NCI-H1694 (cell line): ENCODE measurements at places on chromosomes 3 and 15.
A peak's percentile ranks its signal among the peaks of the same experiment; 100 is the strongest.

- no peak for DNase-seq
Observed at GRCh38 chr3:117820658-117821299, 1111.2 kb downstream of the TUSC7 start.

GRCh38 chr15:76368122-76368621 is 31.6 kb downstream of the ISL2 start:
- no peak for DNase-seq

DNA sequence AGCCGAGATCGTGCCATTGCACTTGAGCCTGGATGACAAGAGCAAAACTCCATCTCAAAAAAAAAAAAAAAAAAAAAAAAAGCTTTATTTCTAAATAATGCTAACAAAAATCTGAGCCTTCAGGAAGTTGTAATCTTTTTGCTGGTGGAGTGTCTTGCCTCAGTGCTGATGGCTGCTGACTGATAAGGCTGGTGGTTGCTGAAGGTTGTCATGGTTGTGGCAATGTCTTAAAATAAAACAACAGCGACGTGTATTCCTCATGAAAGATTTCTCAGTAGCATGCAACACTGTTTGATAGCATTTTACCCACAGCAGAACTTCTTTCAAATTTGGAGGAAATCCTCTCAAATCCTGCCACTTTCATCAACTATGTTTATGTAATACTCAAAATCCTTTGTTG is 77.4 kb upstream of the PTPRG start:
- no peak for DNase-seq

GRCh38 chr3:142366434-142366833 is 81.4 kb downstream of the XRN1 start:
- peak; percentile 54 for DNase-seq

DNA sequence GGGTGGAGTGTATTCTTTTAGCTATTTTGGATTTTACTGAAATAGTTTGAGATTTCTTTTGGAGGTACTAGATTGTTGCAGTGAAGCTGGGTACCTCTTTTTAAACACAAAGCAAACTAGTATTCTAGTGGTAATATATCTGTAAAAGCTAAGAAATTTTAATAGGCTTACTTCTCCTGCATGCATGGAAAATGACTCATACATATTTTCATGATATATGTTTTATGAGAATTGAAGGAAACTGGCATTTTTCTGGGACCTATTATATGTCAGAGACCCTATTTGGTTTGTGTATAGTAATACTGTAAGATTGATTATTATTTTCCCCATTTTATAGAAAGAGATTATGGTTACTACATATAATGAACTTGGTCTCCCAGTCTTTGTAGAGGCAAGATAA is 851.0 kb downstream of the DIPK2A start:
- no peak for DNase-seq

- DNase-seq, result no peak
Observed at GRCh38 chr3:197354568-197355001, 56.2 kb upstream of the DLG1 start.

DNA sequence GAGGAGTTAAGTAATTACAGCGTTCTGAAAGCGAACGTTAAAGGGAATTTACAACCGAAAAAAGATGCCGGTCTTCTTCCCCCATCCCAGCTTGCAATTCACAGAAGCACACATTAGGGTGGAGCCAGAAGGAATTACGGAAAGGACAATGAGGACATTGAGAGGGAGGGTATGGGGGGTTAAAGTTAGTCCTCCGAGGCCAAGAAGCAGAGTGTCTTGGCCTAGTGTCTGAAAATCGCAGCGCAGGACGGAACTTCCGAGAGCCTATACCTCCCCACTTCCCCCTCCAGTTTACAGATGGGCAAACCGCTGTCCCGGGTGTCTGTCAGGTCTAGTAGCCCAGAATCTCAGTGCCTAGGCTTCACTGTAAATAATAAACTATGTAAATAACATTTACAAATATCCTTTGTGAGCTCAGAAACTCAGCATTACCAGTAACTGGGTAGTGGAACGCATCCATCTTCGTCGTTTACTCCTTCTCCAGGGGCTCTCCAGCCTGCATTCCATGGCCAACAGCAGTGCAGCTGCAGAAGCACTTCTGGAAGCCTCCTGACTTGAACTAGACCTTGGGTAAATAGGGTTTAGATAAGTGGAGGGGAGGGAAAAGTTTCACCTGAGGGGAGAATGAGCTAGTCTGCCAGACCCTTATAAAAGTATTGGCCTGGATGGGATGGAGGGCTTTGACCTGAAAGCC is 922 bp downstream of the ADPRH start:
- DNase-seq, result no peak

- no peak for DNase-seq
Observed at GRCh38 chr3:191331388-191331787, 1.1 kb upstream of the UTS2B start.

DNA sequence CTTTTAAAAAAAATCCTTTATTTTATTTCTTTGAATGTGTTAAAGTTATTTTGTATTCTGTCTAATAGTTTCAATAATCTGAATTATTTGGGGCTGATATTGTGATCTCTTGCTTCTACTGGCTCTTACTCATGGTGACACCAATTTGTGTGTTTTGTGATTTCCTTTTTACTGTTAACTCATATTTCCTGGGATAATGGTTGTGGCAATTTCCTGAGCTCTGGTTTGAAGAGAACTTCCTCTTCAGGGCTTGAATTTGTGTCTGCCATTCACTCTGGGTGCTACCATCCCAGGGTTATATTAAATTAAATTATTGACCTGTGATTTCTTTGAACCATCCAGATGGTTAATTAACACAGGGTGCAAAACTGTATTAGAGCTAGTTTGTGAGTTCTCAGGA is 60.4 kb upstream of the RNF7 start:
- DNase-seq, result no peak

- DNase-seq, result no peak
Observed at GRCh38 chr3:119913021-119913420, 131.1 kb downstream of the NR1I2 start.

GRCh38 chr15:76576523-76577279 is 240.1 kb downstream of the ISL2 start:
- no peak for DNase-seq

DNA sequence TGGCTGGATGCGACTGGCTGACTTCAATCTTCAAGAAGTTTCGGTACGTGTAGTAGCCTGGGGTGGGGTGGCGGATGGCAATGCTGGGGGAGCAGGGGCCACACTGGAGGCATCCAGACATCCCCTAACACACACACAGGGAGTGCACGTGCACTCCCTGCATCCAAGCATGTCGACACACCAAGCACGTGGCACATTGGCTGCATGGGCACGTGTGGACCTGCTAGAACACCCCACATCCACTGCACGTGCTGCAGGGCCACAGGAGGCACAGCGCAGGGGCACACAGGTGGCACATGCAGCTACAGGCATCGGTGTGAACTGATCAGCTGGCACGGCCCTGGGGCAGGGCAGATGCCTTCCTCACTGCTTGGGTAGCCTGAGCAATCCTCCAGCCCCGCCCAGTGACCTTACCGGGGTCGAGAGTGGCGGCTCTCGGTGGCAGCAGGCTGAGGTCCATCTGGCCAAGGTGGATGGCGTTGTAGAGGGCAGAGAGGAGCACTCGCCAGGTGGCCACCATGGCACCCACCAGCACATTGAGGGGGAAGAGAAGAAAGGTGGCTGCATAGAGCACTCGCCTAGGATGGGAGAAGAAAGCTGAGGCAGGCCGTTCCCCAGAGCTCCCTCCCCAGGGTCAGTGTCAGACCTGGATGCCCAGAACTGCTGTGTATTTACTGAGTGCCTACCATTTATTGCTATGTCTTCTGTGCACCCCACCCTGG is 7.5 kb downstream of the ISLR start:
- no peak for DNase-seq

- no peak for DNase-seq
Observed at GRCh38 chr15:74239051-74239705, 3.1 kb downstream of the CCDC33 start.

DNA sequence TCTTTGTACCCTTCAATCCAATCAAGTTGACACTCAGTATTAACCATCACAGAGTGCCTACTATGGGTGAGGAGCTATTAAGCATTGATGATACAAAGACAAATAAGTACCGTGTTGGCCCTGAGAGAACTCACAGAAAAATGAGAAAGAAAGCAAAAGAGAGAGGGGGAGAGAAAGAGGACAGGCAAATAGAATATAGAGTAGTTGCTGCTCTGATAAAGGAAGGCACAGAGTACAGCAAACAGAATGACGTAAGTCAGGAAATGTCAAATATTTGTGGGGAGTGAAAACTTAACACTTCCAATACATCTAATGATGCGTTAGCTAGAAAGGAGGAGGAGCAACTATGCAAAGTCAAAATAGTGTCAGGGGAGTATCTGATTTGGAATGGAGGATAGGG is 320.6 kb upstream of the KCNH8 start:
- DNase-seq, result no peak

- DNase-seq, result no peak
Observed at GRCh38 chr3:188090620-188091309, 63.2 kb upstream of the LPP start.

DNA sequence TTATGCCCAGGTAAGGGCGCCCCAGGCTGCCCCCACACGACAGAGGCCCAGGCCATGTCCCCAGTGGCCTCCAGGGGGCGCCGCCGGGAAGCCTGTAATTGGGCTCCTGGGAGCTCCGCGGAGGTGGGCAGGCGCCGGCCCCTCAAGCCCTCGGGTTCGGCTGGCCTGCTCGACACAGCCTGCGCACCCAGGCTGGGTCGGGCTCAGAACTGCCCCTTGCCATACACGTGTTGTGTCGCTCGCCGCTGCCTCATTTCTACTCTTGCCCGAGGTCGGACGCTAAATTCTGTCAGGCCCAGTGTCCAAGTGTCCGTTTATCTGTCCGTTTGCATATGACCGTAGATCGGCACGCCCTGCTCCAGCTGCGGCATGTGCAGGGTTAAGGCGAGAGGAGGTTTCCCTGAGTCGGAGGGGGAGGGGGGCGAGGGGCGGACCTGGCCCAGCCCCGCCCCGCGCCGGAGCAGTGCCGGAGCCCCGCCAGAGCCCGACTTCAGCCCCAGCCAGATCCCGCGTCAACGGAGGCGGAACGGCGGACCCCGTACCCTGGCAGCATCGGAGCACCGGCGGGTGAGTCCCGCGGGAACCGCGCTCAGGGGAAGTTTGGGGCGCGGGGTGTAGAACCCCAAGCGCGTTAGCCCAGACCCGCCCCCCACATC is at the start of gene KLHDC8B:
Gene KLHDC8B, plus strand, starts transcription at position 480 of the 656 bp plus-strand sequence. CDS start 1,172 bp downstream, outside the sequence.
- DNase-seq, result peak; percentile 0

GRCh38 chr3:29324180-29324651 is 43.3 kb downstream of the RBMS3 start:
- DNase-seq, result no peak

- no peak for DNase-seq
Observed at GRCh38 chr3:117045143-117045542, 335.6 kb downstream of the TUSC7 start.

DNA sequence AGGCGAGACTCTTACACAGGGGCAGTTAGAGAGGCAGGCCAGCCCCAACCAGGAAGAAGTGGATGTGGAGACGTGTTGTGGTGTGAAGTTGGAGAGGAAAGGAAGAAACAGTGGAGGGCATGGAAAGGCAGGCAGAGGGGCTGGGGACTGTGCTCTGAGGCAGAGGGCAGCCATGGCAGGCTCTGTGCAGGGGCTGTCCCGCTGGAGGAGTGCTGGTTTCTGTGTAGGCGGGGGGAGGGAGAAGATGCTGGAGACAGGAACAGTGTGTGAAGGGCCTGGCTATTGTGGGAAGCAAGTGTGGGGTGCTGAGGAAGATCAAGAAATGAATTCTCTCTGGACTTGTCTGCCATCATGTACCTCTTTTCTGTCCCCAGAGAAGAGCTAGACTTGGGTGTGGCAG is 21.0 kb downstream of the SNAPC5 start:
- DNase-seq, result no peak

GRCh38 chr3:127835993-127836882 is 13.9 kb upstream of the MGLL start:
- DNase-seq, result no peak

- DNase-seq, result no peak
Observed at GRCh38 chr15:61798631-61799030, 261.6 kb downstream of the VPS13C start.

- DNase-seq, result no peak
Observed at GRCh38 chr3:64593350-64593749, 94.5 kb downstream of the ADAMTS9 start.

- DNase-seq, result no peak
Observed at GRCh38 chr3:17290894-17291293, 406.1 kb downstream of the PLCL2 start.

- DNase-seq, result no peak
Observed at GRCh38 chr3:105579439-105579838, 212.7 kb downstream of the ALCAM start.

- DNase-seq, result no peak
Observed at GRCh38 chr3:194255252-194256039, 95.7 kb downstream of the CPN2 start.

- no peak for DNase-seq
Observed at GRCh38 chr3:18393906-18394305, 31.2 kb downstream of the SATB1 start.

DNA sequence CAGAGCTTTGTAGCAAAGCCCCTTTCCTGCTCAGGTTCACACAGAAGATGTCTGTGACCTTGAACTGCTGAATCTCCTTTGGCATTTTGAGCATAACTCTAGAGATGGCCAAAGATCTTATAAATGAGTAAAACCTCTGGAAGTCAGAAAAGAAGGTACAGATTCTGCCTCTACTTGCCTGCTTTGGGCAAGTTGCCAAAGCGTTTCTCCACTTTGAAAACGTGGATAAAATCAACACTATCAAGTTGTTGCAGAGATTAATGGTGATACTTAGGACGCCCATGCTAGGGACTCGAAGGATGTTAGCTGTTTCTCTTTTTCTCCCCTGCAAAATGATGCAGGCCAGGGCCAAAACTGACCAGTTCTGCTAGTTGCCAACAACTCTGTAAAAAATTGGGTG is 68.0 kb upstream of the CMTM7 start:
- no peak for DNase-seq

DNA sequence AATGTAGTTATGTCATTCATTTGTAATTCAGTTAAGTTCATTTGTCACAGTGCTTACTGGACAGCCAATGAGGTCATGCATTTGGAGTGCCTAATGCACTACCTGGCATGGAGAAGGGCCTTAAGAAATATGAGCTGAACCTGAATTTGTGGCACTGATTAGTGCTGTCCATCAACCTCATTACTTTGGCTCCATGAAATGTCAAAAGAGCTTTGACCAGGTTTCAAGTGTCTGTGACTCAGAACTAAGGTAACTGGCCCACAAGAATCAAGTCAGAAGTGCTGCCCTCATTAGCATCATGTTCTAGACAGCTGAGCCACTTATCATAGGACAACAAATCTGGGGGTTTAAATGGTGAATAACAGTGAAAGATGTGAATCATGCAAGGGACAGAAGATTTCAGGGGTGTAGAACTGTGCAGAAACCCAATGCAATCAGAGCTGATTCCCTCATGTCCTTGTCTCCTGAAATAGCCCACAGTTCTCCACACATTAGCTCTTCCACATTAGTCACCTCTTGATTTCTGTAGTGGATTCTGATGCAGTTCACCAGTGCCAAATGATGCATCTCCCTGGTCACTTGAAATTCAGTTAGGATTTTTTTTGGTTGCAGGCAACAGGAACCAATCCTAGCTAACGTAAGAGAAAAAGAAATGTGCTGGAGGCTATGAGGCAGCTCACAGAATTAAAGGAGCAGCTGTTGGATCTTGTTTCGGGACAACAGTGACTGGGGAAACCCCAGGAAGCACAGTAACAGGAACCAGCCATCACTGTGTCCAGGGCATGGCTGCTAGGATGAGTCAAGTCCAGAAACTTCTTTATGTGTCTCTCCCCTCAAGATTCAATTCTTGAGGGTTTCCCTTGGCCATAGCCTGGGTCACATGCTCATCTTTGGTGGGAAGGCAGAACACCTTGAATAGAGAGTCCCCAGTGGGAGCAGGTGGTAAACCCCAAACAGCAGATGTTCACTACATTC is 38.7 kb downstream of the CHST2 start:
- no peak for DNase-seq

- DNase-seq, result no peak
Observed at GRCh38 chr3:195810455-195810845, 1.3 kb downstream of the MUC4 start.

- no peak for DNase-seq
Observed at GRCh38 chr3:82581350-82581749, 819.9 kb upstream of the GBE1 start.
